Activated T-cell treated with anti-CD3 and anti-CD28 coated beads, Interleukin-2, amount 50 U/mL, for 48 hours (primary cell): ENCODE measurements at places on chromosomes 2 and 18.

DNA sequence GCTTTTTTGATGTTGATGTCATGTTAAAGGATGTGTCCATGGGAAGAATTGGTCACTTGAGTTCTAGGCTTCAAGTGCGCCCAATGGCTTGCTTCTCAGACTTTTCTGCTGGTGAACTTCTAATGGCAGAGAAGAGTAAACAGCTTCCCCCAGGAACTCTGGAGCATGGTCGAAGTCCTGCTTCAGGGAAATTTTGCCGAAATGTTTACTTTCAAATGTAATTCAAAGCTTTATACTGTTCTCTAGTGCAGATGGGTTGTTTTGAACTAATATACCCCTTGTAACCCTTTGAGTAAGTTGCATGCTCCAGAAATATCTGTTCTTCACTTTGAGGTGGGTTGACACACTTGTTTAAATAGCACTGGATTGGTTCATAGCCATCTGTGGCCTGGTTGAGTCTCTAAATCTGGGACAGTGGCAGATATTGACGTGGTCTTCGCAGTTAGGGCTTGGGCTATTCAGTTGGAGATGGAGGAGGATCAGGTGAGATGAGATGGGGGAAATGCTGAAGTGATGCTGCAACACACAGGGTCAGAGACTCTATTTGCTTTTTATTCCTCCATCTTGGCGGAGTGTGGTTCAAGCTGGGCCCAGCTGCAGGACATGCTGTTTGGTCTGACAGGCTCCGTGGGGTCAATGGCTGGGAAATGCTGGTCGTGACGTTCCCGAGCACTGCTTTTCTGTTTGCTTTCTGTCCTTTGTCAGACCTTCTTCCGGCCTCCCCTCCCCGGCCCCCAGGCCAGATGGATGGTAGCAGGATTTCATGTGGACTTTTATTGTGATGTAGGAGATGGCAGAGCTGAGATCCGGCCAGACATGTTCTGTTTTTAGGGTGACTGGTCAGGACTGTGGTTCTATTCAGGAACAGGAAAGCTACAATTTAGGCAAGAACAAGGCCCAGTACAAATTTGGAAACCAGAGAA lies 35.9 kb downstream of the MYO1B start:
- no peak for DNase-seq

DNA sequence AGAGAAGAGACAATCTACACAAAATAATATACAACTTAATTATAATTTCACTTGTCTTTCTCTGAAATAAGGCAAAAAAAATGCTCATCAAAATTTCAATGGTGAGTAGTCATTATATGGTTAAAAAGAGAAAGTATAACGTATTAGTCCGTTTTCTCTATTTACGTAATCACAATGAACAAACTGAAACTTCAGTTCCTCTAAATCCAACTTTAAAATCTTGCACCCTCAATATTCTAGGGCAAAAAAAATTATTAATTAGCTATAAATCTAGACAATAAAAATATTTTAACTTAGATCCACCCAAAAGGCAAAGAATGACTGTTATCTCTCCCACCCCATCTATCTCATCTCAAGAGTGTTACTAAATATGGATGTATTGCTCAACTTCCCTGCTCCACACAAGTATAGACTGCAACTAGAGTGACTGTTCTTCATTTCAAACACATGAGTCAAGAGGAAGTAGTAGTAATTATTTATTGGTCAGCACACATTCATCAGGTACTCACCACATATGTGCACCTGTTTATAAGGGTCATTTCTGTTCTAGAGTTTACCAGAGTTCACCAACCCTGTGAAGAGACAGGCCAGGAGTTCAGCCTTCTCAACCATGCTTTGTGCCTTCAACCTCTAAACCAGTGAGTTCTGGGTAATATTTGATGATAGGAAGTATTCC lies 36.4 kb downstream of the STK39 start:
- no peak for DNase-seq

DNA sequence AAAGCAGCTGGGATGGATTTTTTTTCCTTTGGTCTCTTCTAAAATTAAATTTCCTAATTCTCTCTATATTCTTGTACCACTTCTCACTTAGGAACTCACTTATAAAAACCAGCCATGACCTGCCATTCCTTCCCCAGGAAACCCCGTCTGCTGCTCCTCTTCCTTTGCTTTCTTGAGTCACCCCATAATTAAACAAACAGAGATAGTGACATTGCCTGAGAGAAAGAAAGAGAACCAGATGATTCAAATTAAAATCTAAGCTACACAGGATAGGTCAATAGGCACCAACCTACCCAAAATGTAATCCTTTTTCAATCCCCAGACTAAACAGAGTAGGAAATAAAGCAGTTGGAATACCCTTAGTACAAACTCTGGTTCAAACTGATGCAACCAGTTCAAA lies 9.7 kb downstream of the STK39 start:
- DNase-seq, result no peak

DNA sequence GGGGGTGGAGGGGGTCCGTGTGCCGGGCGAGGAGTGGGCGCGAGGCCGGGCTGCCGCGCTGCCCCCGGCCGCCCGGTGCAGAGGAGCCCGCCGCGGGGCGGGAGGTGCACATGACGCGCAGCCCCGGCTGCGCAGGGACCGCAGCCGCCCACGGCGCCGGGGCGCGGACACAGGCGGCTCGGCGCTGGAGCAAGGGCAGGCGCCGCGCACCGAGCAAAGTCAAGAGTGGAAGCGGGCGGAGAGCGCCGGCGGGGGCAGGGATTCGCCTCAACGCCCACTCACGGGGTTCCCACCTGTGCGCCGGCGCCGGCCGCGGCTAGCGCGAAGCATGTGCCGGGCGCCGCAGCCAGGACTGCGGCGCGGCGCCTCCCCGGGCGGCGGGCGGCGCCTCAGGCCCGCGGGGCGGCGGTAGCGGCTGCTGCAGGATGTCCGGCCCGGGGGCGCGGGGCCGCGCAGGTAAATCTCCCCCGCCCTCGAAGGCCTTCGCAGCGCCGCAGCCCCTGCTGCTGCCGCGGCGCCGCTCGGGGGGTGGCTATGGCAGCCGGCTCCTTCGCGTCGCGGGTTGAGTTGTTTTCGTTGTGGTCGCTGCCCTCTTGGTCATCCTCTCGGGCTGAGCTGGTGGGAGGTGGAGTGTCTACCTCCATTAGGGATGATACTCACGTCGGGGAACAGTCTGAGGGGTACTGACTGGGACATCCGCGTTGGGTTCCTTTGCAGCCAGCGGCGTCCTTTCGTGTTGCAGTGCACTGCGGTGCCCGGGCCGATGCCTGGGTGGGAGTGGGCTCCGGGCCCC lies 216.3 kb upstream of the DTNA start:
- DNase-seq, result peak; percentile 17

DNA sequence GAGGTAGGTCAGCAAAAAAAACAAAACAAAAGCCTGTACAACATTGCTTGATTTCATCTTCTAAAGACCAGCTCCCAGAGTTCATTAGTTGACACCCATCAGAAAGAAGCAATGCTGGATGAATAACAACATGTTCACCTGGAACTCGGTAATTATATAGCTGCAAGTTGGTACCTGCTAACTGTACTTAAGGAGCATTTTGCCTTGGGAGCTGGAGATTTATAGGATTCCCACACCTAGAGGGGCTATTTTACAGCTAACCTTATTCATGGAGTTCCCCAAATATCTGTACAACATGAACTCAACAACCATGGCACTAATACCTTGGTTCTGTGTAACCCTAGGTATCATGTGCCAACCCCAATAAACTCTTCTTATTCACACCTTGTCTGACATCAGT lies 281.1 kb upstream of the NCKAP5 start:
- no peak for DNase-seq

- DNase-seq, result peak; percentile 75
These were observed 62.5 kb downstream of the RELCH start for GRCh38 chr18:62249478-62250097.

DNA sequence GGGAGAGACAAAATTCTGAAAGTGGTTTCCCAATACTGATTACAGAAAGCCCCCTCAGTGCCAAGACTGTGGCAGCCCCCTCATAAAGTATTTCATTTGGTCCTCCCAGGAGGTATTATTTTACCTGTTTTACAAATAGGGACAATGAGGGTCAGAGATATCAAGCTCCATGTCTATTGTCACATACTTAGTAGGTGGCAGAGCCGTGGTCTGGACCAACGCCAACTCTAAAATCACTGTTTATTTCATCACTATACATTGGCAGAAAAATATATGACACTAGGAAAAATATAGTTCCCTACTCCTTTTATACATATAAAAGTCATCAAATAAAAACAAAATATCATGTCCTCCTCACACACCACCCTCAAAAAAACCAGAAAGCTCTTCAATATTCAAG lies 68.6 kb downstream of the DHRS9 start:
- DNase-seq, result no peak

DNA sequence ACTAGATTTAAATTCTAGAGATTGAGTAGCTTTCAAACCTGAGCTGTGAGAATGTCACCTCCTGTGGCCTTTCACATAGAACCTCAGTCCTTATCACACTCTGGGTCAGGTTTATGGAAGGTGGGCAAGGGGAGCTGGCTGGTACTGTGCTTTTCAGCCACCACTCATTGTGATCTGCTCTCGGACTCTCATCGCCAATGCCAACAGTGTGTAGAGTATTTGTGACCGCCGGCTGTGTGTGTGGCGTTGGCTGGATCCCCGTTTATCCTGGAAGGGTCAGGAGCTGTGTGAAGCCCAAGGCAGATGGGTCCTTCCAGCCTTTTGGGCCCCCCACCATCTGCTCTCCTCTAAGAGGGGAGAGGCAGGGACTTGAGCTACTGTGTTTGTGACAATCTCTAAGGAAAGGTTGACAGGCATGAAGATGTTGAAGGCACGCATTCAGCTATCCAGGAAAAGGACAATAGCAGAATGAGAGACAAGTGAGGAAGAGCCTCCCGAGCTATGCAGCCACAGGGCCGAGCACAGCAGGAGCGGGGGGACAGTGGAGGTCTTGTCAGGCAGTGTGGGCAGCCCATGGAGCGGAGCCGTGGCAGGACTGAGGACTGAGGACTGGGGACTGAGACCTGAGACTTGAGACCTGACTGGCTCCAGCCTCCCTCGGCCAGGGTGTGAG lies 107.1 kb upstream of the TPO start:
- DNase-seq, result no peak
